ENCODE measurements at places on chromosomes 4 and X.

DNA sequence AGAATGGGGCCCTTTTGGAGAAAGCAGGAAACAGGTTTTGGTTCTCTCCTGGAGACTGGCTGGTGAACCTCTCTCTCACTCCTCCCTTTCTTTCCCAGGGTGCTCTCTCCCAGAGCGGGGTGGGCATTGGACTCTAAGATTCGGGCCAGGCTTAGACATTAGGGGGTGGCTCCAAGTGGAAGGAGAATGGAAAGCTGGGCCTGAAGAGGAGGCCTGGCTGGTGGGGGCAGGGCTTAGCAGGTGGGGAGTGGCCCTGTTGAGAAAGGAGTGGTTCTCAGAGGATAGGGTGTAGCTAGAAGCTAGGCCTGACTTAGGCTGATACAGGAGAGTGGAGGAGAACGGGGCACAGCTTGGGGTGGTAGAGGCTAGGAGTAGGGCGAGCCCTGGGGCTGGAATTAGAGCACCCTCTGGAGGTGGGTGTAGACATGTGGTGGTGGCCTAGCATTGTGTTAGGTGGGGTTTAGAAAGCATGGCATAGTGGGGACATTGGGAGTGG is 5.7 kb downstream of the PLP2 start:
- DNase-seq, result no peak

GRCh38 chrX:6961286-6962005 is 186.1 kb upstream of the STS start:
- no peak for DNase-seq

- DNase-seq, result no peak
Observed at GRCh38 chr4:125198916-125199315, 115.8 kb upstream of the FAT4 start.

- no peak for DNase-seq
Observed at GRCh38 chr4:101419336-101420135, 72.2 kb upstream of the PPP3CA start.

- no peak for DNase-seq
Observed at GRCh38 chr4:15754323-15754722, 23.8 kb upstream of the CD38 start.

DNA sequence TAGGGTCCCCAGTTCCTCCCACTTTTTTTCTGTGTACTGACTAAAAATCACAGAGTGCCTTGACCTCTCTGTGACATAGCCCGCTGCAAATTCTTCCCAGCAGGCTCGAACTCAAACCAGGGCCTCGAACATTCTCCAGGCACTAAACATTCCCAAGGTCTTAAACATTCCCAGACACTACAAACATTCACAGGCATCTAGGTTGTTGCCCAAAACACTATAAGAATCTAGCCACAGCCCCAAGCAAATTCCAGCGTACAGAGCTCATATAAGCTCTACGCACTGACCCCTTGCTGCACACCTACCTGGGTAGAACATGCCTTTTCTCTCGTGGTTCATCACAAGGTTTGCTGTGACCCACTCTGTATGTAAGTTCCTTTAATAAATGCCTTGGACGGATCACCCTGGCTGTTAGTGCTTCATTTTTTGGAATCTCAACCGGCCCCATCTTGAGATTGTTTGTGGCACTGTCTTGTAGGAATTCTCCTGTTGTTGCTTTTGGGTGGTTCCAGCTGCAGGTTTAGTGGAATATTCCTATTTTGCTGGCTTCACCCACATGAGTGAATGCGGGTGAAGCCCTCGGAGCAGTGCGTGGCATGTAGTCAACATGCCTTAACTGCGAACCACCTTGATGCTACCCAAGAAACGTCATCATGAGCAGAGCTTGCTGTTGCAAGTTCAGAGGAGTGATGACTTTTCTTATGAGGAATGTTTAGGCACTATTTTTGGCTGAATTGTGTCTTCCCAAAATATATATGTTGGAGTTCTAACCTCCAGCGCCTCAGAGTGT is 230.0 kb downstream of the HS3ST1 start:
- no peak for DNase-seq

- peak; percentile 61 for DNase-seq
Observed at GRCh38 chr4:185470501-185471195, 885 bp downstream of the CCDC110 start.

DNA sequence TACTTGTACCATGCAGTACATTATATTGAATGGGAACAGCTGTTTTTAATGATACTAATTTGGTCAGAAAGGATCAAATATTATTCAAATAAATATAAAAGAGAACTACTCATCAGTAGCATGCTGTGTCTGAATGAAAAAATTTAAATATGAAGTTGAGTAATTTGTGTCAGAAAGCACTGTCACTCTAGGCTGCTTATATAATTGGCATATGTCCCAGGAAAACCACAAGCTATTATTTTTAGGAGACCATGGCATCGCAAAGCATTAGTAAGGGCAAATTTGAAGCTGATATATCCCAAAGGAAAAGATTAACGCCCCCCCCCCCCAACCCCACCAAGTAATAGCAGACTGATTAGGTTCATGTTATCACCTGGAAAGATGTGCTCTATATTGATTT is 388.5 kb upstream of the SPANXN4 start:
- no peak for DNase-seq

DNA sequence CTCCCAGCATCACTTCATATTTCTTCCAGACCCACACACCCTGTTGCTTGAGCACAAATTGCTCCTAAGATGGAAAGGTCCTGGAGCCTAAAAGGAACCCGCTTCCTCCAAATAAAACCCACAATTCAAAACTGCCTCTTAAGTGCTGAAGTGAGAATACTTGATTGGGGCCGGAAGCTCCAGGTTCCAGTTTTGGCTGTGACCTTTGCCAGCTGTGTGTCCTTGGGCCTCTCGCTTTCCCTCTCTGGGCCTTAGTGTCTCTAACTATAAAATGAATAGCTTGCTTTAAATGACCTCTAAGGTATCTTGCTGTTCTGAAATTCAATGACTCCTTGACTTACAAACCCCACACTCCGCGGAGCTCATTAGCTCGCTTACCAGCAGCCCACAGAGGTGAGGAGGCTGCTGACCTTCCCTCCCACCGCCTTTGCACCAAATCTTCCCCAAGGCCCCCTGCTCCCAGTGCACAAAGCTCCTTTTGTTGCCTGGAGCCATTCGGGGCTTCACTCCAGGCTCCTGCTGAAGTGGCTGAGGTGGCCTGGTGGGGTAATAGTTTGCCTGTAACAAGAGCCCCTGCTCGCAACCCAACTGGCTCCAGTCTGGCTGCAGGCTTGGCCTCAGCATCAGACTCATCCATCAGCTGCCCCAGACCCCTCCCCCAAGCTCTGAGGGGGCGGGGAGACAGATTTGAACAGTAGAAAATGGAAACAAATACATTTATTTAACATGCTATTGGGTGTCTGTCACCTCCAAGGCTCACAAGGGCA is 21.8 kb downstream of the STARD8 start:
- DNase-seq, result no peak

- no peak for DNase-seq
Observed at GRCh38 chr4:20598626-20599025, 101.6 kb upstream of the PACRGL start.

DNA sequence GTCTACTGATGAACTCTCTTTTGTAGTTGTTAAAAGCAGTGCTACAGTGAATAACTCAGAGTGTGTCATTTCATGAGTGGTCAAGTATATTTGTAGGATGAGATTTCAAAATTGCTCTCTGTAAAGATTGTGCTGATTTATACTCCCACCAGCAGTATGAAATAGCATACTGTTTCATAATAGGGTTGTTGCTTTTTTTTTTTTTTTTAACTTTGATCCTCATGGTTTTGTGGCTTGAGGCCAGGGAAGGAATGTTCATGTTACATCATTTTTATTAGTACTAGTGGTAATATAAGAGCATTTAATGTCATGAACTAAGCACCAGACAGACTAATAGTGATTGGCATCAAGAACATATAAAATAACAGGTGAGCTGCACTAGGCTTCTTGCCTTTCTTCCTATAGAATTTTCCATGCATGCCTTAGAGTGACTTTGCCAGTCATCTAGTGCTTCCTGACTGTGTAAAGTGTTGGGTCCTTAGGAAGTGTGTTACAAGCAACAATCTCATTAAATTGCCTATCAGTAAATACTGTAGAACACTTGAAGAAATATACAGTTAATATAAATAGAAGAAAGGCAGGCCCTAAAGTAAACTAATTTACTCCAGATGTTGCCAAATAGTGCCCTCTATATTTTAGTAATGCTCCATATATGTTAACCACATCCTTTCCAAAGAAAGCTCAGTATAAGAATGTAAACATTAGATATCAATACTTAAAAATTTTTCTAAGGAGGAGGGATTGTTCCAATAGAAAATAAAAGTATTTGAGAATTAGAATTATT is 38.6 kb upstream of the MSMO1 start:
- no peak for DNase-seq

- no peak for DNase-seq
Observed at GRCh38 chr4:101066626-101067170, 280.6 kb downstream of the PPP3CA start.

DNA sequence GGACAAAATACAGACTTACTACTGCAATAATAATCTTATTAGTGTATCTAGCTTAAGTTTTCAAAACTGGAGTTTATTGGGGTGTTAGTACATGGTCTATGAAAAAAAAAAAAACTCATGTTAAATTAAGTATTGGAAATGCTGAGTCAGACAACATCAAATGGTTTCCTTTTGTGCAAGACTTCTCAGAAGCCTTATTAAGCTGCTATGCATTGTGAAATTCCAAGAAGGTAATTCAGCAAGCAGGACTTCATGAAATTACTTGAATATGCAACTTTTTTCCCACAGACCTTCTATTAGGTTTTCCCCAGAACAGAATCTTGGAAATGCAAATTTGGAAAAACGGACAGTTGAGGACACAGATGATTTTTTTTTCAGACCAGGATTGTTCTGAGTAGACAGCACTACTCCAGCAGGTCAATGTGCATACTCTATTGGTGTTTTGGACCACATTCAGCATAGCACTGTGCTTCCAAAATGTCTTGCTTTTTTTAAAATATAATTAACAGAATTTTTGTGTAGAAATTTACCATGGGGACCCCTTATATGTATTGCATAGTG is 568.8 kb upstream of the TENM3 start:
- DNase-seq, result no peak

GRCh38 chr4:110589297-110589696 is 33.6 kb downstream of the PITX2 start:
- DNase-seq, result no peak

DNA sequence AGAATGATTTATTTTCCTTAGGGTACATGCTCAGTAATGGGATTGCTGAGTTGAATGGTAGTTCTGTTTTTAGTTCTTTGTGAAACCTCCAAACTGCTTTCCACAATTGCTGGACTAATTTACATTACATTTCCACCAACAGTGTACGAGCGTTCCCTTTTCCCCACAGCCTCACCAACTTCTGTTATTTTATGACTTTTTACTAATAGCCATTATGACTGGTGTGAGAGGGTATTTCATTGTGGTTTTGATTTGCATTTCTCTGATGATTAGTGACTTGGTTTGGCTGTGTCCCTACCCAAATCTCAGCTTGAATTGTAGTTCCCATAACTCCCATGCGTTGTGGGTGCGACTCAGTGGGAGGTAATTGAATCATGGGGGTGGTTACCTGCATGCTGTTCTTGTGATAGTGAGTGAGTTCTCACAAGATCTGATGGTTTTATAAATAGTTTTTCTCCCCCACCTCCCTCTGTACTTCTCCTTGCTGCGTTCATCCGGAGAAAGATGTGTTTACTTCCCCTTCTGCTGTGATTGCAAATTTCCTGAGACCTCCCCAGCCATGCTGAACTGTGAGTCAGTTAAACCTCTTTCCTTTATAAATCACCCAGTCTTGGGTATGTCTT is 95.1 kb downstream of the GBA3 start:
- DNase-seq, result no peak

- no peak for DNase-seq
Observed at GRCh38 chrX:46637938-46638337, 64.4 kb downstream of the CHST7 start.

GRCh38 chrX:10457092-10457491 is 163.3 kb downstream of the MID1 start:
- DNase-seq, result no peak

DNA sequence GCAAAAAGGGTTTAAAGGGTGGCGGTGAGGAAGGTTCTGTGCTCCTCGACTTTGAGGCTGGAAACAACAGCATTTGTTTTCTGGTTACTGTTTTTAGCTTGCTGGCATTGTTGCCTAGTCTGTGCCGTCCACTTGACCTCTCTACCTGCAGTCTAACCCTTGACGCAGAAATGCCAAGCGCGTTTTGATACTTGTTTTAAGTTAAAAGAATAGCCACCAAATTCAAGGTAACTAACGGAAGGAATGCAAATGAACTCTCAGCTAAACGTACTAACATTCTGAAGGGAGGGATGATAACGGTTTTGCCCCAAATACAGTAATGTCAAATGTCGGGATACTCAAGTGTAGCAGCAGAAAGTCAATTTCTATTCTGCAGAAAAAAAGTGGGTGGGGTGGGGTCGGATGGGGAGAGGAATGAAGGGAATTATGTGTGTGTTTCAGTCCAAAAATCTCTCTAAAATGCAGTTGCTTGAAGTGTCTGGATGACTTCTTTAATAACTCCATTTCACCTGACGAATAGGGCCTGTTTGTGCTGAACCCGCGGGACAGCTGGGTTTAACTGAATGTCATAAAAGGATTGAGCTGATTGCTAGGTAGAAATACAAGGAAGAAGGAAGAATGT is 3.4 kb upstream of the NKX6-1 start:
- DNase-seq, result no peak

Data from right hindlimb (tissue), 1 donor.